ENCODE measurements at places on chromosomes 5 and 9. TPM values are rescaled to one million over a fixed set of nuclear protein-coding genes. Genes with fewer than 3 reads are reported as not detected.

LRRC14B gene
- not detected for total RNA-seq

SLC6A3 gene
- 0.17 TPM for total RNA-seq

PHF24 gene
- total RNA-seq: 0.07 TPM

SH2D3C gene
- 0.17 TPM for total RNA-seq

LHX6 gene
- total RNA-seq: 0.39 TPM
